Effector CD4-positive, alpha-beta T cell (primary cell): ENCODE measurements at places on chromosomes 1 and 21.

DNA sequence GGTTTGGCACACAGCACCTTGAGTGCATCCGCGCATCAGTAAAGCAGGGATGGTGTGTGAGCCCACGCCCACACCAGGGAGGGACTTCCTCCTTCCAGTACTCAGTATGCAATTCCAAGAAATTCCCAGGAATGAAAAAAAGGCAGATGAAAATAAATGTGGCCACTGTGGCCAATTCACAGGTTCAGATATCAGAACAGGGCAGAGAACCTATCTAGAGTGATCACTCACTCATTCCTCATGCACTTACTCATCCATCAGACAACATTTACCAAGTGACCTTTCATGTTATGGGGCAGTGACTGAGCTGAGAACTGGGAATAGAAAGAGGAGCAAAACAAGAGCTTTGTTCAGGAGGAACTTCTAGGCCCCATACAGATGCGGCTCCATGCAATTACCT is 113.7 kb downstream of the ZSCAN20 start:
- DNase-seq = no peak

- no peak for DNase-seq
Measured at GRCh38 chr1:11052839-11053757, 6.1 kb upstream of the MASP2 start.

DNA sequence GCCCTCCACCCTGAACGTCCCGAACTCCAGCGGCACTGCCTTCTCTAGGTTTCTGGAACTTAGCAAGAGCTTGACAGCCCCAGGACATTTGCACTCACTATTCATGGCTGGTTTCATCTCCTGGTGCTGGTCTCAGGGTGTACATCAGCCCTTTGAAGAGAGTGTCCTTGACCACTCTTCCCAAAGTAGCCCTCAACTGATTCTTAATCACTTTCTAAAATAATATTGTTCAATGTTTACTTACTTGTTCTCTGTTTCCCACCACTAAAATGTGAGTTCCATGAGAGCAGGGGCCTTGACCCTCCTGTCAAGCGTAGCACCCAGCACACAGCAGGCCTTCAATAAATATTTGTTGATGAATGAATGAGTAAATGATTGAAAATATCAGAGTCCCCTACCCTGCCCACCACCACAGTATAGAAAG is 262.5 kb downstream of the RHOU start:
- no peak for DNase-seq

- no peak for DNase-seq
Measured at GRCh38 chr1:217354895-217355294, 276.0 kb downstream of the GPATCH2 start.

GRCh38 chr1:181485287-181486097 is 2.2 kb downstream of the CACNA1E start:
- DNase-seq = no peak

DNA sequence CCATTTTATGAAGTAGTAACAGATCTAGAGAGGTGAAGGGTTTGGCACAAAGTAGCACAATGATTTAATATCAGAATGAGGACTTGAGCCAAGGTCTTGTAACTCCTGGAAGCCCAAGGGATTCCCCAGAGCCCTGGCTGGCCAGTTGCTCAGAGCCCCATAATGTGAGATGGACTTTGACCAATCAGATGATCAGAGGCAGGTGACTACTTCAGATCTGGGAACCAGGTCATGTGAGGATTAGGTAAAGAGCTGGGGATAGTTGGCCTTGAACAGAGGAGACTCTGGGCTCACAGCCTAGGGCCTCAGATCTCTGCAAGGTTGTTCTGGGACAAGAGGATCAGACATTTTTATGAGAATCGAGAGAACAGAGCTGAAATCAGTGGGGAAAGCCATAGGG is 18.9 kb downstream of the SHISAL2A start:
- no peak for DNase-seq

- no peak for DNase-seq
Measured at GRCh38 chr1:224058303-224058702, 55.6 kb upstream of the FBXO28 start.
